LHCN-M2 (cell line): ENCODE measurements at places on chromosomes 12 and 14. TPM values are rescaled to one million over a fixed set of nuclear protein-coding genes. Genes with fewer than 3 reads are reported as not detected.

Gene TGM1
- total RNA-seq = 0.38 and 2.5 TPM in 2 replicates

DNA sequence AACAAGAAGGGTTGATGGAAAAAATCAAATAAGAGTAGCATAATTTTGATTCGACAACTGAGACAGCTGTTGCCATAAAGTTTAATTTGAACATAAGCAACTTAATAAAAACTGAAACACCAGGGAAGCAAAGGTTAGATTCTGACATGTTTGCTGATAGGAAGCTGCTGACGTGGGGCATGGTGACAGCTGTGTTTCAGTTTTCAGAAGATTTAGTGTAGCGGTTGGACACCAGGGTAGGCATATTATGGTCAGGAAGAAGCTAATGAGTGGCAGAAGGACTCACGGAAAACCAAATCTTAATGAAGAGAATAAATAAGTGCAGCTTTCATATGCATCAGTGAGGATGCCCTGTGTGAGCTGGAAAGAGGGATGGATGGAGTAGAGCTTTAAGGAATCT is 336.7 kb upstream of the RPL10L start:
- no peak for DNase-seq

Gene TTC8
- 22.3 and 23.0 TPM in 2 replicates for total RNA-seq

Gene TSFM
- 26.5 and 31.3 TPM in 2 replicates for total RNA-seq

DNA sequence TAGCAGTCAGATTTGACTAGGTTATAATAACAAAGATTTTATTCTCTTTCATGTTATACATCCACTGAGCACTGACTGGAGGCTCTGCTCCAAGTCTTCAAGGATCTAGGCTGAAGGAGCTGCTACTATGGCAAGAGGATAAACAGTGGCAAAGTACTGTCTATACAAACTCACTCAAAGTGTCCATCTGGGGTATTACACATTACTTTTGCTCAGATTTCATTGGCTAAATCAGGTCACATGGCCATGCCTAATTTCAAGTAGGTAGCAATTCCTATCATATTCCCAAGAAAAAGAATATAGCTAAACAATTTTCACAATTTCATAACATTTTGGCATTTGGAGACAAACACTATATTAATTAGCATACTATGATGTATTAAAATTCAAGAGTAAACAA is 40.9 kb downstream of the CDK17 start:
- DNase-seq = no peak

GRCh38 chr12:45705404-45705803 is 24.1 kb upstream of the ARID2 start:
- no peak for DNase-seq

Gene ALDH1L2
- total RNA-seq = 7.5 and 14.9 TPM in 2 replicates

DNA sequence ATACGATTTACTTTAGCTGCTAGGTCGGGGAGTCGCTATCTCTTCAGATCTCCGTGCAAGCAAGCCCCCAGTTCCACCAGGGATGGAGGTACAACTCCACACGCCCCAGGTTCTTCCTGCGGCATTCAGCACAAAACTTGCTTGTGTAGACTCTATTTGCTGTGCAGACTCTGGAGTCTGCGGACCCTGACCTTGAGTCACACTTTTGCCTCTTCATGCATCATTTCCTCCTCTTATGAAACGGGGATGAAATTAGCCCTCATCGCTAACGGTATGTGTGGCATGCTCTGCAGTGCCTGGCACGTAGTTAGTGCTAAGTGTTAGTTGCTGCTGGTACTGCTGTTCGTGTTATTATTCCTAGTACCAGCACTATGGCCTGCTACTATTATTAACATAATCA is 84.4 kb downstream of the TMEM132D start:
- DNase-seq = no peak

- DNase-seq = no peak
Measured at GRCh38 chr14:63659726-63660125, 18.1 kb upstream of the WDR89 start.

Gene DAO
- total RNA-seq = not detected in 2 replicates

DNA sequence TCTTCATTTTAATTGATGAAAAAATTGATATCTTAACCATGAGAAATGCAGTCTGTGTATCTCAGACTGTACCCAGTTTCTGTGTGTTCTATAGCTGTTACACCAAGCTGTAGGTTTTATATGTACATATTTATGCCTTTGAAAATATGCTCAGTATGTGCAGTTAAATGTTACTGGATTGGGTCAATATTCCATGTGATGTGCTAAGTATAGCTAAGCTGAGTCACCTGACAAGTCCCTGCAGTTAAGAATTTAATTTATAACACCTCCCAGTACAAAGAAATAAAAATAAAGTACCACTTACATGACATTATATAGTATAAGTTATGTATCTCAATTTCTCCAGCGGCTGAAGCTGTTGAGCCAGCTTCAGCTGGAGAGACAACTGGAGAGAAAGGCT is 984.0 kb downstream of the GALC start:
- no peak for DNase-seq

GRCh38 chr12:38538319-38538718 is 221.7 kb downstream of the ALG10B start:
- DNase-seq = no peak

DNA sequence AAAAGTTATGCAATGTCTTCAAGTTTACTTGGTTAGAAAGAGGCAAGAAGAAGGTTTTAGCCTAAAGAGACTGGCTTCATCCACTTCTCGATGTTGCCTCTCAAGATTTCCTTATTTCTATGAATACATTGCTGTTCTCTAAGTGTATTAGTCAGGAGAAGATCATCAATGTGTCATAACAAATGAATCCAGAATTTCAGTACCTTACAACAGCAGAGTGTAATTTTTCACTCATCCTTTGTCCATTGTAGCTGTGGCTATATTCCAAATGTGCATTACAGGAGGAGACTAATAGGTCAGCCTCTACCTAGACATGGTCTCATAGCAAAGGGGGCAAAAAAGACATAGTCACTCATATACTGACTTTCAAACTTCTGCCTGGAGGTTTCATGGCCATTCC is 579.1 kb downstream of the PRKD1 start:
- peak; percentile 15 for DNase-seq

Gene ADGRD1
- total RNA-seq = not detected in 2 replicates

- DNase-seq = no peak
Measured at GRCh38 chr14:47438650-47439140, 236.7 kb downstream of the MDGA2 start.

- DNase-seq = no peak
Measured at GRCh38 chr14:98698341-98698740, 573.7 kb downstream of the BCL11B start.

Gene GPRC5A
- total RNA-seq = 1.7 and 2.6 TPM in 2 replicates

GRCh38 chr12:11542599-11542998 is 106.9 kb upstream of the ETV6 start:
- DNase-seq = peak; percentile 3

- DNase-seq = peak; percentile 63
Measured at GRCh38 chr14:24861083-24861630, 188.8 kb downstream of the STXBP6 start.

Gene KCNA1
- 0.83 and 2.2 TPM in 2 replicates for total RNA-seq

GRCh38 chr12:12499909-12500604 is 62.6 kb downstream of the DUSP16 start:
- no peak for DNase-seq

Gene PLCZ1
- not detected in 2 replicates for total RNA-seq

DNA sequence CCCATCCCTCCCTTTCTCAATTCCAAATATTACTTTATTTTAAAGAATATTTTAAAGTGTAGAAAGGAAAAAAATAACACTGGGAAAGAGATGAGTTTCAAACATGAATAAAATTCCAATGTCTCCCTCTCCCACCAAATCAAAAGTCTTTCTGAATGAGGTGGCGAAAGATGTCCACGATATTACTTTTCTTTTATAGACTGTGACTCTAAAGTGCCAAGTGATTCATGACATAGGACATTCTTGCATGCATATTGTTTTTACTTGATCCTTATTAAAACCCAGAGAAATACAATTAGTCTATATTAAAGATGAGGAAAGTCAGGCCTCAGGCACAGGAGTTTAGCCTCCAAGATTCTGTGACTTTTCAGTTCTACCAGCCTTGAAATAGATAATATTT is 16.0 kb upstream of the LUM start:
- DNase-seq = peak; percentile 49

DNA sequence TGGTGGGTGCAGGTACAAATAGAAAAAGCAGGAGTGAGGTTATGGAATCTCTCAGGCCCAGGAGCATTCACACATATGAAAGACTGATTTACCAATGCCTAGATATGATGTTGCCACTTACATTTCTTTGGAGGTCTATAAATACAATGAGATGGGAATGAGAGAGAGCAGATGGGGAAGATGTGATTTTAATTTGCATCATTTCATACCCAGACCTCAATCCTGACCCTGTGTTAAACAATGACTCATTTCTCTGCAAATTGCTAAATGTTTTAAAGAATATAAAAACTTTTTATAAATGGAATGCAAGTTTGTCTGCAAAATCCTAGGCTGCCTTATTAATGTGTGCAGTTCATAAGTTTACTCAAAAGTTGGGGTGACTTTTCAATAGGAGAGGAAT is 38.6 kb upstream of the GNG2 start:
- peak; percentile 28 for DNase-seq

GRCh38 chr12:30461026-30461615 is 234.5 kb downstream of the IPO8 start:
- DNase-seq = no peak

DNA sequence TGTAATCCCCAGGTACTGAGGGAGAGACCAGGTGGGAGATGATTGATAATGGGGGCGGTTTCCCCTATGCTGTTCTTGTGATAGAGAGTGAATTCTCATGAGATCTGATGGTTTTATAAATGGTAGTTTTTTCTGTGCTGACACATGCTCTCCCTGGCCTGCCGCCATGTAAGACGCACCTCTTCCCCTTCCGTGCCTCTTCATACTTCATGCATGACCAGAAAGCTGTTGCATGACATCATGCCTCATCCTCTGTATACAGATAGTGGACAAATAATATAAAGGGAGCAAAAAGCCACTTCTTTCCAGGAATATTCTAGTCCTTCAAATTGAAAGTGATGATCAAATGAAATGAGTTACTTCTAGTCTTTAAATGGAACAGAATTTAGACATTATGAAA is 47.3 kb upstream of the LRIG3 start:
- DNase-seq = no peak

- no peak for DNase-seq
Measured at GRCh38 chr12:117580718-117581062, 219.3 kb upstream of the NOS1 start.

Gene NKX2-1
- not detected in 2 replicates for total RNA-seq

DNA sequence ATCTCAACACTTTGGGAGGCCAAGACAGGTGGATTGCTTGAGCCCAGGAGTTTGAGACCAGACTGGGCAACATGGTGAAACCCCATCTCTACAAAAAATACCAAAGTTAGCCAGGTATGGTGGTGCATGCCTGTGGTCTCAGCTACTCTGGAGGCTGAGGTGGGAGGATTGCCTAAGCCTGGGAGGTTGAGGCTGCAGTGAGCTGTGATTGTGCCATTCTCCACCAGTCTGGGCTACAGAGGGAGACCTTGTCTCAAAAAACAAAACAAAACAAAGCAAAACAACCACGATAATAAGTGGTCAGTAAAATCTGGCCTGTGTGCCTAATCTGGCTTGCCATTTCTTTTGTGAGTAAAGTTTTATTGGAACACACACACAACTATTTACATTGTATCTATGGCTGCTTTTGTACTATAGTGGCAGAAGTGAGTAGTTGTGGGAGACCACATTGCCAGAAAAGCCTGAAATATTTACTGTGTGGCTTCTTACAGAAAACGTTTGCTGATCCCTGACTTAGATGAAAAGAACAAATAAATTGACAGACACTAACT is 19.4 kb upstream of the KLRG1 start:
- no peak for DNase-seq

DNA sequence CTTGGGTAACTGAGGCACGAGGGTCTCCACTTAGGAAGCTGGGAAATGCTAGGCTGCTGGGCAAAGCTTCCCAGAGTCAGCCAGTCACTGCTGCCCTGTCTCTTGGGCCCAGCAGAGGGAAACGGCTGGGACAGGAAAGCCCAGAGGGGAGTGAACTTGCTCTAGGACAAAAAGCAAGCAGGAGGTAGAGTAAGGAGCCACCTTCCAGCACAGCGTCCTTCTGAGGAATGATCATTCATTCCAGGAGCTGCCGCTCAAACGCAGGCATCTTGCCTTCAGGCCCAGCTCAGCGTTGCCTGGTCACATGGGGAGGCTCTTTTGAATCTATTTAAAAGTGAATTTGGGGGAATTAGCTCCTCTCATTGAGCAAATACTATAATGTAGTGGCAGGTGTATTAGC is 118.6 kb downstream of the CRACR2A start:
- no peak for DNase-seq

Gene GZMH
- total RNA-seq = not detected in 2 replicates

DNA sequence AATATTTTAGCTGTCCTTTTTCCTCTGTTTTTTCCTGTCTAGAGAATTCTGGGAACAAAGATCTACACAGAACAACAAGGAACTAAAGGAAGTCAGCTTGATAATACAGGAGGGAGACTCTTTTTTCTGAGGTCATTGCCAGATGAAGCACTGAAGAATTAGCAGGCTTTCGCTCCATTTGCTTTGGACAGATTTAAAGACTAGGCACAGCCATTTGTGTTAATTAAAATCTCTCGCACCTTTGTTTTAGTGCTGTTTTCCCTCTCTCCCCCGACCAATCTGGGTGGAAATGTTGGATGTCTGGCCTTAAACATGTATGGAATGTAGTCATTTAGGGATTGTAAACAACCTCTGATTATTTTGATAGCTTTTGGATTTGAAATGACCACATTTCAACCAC is 9.6 kb upstream of the GPHN start:
- DNase-seq = no peak

DNA sequence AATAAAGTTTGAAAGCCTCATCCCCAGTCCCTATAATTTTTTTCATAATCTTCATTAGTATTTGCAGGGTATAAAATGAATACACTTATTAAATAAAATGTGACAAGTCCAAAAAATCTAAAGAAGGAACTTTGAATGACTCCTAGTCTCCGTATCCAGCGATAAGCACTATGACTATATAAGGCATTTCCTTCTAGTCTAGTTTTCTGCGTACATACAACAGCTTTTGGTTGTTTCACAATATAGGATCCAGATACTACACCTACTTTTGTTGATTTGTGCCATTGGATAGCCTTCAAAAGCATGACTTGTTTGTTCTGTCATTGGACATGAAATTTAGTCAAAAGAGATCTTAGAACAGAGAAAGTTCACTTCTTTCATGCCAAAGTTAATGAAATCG is 133.3 kb upstream of the PWP1 start:
- no peak for DNase-seq

Gene MYF5
- total RNA-seq = 628 and 957 TPM in 2 replicates
